Muscle of arm (tissue), 14 donors: ENCODE measurements at places on chromosomes 6 and 20. TPM values are rescaled to one million over a fixed set of nuclear protein-coding genes. Genes with fewer than 3 reads are reported as not detected.

VNN1 gene
- 0.17 TPM for polyA plus RNA-seq

RPS6KA2 gene
- polyA plus RNA-seq: 25.5 TPM

ZNF512B gene
- 22.0 TPM for polyA plus RNA-seq

VIP gene
- 18.6 TPM for polyA plus RNA-seq

KIF25 gene
- polyA plus RNA-seq: 0.76 TPM

SLC25A27 gene
- polyA plus RNA-seq: 24.7 TPM

WFDC10B gene
- polyA plus RNA-seq: not detected

CNKSR3 gene
- polyA plus RNA-seq: 18.8 TPM

CLIC5 gene
- 20.9 TPM for polyA plus RNA-seq

SLC12A5 gene
- polyA plus RNA-seq: 0.97 TPM

THBD gene
- polyA plus RNA-seq: 12.4 TPM

ZSCAN12 gene
- polyA plus RNA-seq: 5.7 TPM

SLC17A3 gene
- not detected for polyA plus RNA-seq

DNA sequence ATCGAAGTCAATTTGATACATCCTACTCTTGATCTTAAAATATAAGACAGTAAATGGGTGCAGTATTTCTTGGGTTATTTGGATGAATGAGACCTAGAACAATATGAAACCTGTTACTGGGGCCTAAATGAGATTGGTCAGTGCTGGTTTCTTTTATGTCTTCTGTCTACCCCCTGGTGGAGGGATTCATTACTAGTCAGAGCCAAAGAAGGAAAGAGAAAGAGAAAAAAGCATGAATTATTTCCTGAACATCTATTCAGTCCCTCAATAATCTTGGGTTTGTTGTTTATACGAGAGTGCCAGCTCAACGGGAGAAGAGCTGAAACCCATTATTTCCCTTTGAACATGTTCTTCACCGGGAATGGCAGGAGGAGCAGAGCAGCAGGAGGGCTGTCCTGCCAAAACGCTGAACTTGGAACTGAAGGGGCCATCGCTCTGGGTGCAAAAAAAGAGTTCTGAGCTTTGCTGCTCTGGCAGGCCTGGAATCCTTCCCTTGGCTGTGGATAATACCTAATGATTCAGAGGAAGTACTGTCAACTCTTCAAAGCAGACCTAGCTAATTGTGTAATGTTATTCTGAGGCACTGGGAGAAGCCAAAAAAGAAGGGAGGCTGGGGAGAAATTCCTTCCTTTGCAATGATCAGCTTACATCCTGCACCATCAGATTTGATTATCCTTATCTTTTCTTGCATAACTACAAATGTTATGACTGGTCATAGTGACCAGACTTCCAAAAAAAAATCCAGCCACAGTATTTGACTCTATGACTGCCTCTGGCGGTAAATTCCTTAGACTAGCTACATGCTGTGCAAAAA, 72.0 kb downstream of the BLOC1S5 start:
- peak; percentile 16 for DNase-seq

- no peak for DNase-seq
These were observed 272.3 kb downstream of the KHDRBS2 start for GRCh38 chr6:62013719-62014118.

GRCh38 chr20:21202259-21202658, 76.4 kb downstream of the KIZ start:
- DNase-seq: no peak

GRCh38 chr20:61370841-61371303, 118.8 kb downstream of the CDH4 start:
- no peak for DNase-seq

DNA sequence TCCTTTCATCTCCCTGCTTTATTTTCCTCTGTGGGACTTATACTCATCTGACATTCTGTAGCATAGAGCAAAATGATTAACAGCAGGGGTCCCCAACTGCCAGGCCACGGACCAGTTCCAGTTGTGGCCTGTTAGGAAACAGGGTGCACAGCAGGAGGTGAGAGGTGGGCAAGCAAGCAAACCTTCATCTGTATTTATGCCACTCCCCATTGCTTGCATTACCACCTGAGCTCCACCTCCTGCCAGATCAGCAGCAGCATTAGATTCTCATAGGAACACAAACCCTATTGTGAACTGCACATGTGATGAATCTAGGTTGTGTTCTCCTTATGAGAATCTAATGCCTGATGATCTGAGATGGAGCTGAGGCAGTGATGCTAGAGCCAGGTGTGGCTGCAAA, 130.5 kb upstream of the SLC24A3 start:
- DNase-seq: no peak

- no peak for DNase-seq
These were observed 52.7 kb downstream of the RPP21 start for GRCh38 chr6:30397697-30398096.

DNA sequence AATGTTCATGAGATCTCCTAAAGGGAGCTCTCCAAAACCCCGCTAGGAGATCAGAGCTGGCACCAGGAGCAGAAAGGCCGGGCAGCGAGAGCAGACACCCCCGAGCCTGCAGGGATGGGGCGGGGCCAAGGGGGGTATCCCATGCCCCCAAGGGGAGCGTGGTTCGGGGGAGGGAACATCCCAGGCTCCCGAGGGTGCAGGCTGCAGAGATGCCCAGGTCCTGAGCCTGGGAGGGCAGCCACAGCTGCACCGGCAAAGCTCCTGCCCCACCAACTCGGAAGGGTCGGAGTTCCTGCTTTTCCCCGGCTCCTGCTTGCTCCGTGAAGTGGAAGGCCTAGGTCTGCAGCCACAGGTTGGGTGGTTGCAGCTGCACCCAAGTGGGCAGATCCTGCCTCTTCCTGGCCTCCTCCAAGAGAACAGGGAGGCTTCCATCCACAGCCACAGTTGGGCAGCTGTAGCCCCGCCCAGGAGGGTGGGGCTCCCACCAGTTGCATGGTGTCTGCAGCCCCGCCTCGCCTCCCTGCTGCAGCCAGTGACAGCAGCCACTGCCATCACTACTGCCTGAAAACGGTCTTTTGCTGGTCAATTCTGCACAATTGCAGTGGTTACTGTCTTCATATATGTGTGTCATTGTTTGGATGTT, 13.4 kb upstream of the GMNN start:
- DNase-seq: no peak

DNA sequence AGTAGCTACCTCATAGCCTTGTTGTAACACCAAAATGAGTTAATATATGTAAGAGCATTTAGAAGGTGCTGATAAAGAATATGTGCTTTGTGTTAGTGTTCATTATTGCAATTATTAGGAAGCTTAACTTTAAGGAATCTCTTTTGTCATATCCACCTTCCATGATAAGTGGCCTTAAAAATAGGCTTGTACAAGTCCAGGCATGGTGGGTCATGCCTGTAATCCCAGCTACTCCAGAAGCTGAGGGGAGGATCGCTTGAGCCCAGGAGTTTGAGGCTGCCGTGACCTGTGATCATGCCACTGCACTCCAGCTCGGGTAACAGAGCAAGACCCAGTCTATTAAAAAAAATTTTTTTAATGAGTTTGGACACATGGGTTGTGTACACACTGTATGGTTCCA, 285.5 kb downstream of the ZFAND3 start:
- no peak for DNase-seq

DNA sequence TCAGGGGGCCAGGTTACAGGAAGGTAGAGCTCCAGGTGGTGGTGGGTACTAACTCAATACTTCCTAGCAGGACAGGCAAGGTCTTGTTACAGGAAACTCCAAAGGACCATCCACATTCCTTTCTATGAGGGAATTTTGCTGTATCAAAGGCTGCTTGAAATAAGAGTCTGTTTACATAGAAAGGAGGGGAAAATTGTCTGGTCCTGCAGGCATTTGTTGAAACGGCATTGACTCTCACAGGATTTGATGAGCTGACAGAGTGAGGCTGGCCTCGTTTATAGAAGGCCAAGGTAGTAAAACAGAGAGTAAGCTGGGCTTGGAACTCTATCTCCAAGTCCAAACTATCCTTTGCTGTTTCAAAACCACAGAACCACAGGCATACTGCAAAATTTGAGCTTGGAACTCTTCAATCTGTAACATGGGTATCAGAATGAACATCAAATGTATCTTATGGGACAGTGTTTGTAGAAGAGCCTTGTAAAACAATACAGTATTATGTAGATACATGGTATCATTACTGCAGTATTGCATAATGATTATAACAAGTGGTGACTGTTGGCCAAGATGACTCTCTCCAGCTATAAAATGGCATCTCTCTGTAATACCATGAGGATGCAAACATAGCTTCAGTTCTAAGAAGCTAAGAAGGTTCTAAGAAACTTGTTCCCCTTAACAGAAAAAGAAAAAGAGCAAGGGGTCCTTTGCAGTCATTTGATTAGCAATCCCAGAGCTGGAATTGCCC, 61.5 kb downstream of the TRAM2 start:
- DNase-seq: no peak

DNA sequence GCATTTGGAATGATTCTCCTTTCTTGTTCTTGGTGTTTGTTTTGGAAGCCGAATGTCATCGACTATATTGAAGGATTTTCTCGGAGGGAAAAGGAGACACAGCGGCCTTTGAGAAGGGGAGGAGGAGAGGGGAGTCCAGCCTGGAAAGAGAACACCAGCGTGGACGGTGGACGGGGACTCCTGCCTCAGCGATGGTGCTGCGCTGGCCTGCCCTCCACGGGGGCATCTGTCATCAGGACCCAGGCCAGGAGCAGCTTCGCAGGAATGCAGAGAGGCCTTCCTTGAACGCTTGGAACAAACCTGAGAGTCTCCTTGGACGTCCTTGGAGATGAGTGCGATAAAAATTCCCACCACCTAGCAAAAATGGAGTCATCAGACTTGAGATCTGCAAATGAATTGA, 8.3 kb upstream of the C6orf118 start:
- no peak for DNase-seq

DNA sequence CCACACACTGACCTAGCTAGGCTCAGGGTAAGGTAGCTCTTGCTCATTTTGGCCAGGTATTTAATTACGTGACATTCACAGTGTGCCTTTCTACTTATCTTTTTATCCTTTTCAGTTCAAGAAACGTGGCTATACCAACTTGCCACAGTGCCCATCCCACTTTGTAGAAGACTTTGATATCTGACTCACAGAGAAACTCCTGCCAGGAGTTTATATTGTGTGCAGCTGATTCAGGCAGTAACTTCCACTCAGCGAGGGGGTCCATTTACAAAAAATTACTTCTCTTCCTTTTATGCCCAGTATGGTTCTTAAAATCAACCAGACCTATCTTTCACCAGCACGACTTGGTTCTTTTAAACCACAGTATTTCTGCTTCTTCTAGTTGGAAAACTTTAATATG, 75.6 kb downstream of the PRL start:
- no peak for DNase-seq

DNA sequence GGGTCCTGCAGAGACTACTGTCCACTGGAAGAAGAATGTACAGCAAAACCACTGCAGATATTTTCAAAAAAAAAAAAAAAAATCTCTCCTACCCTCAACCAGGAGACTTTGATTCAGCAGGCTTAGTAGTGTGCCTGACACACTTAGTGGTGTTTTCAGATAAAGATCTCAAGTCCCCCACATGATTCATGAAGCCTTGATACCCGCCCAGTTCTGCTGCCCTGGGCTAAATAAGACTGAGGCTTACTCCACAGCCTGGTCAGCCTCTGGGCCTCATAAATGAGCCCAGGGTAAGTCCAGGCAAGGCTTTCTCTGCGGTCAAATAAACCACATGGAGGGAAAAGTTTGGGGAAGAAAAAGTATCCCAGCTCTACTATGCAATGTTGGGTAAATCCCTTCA, 222.1 kb upstream of the ARID1B start:
- DNase-seq: no peak

DNA sequence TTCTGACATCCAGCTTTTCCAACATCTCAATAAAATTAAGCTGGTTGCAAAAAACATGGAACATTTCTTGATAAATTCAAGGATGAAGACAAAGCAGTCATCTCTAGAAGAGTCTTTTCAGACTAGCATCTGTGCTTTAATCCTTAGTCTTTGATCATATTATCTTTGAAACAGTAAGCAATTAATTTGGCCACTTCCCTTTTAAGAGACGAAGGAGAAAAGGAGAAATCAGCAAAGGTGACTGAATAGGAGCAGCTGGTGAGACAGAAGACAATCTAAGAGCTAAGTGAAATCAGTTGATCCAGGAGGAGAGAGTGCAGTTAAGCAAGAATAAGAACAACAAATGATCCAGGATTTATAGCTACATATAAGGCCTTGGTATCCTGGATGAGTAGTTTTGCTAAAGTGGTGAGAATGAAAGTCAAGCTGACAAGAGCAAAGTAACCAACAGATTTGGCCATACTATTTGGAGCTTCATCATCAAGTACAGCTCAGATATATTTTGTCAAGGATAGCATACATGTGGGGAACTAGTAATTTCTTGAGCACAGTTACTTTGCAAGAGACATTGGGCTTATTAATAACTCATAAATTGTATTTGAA, 215.5 kb downstream of the ADGB start:
- DNase-seq: no peak

DNA sequence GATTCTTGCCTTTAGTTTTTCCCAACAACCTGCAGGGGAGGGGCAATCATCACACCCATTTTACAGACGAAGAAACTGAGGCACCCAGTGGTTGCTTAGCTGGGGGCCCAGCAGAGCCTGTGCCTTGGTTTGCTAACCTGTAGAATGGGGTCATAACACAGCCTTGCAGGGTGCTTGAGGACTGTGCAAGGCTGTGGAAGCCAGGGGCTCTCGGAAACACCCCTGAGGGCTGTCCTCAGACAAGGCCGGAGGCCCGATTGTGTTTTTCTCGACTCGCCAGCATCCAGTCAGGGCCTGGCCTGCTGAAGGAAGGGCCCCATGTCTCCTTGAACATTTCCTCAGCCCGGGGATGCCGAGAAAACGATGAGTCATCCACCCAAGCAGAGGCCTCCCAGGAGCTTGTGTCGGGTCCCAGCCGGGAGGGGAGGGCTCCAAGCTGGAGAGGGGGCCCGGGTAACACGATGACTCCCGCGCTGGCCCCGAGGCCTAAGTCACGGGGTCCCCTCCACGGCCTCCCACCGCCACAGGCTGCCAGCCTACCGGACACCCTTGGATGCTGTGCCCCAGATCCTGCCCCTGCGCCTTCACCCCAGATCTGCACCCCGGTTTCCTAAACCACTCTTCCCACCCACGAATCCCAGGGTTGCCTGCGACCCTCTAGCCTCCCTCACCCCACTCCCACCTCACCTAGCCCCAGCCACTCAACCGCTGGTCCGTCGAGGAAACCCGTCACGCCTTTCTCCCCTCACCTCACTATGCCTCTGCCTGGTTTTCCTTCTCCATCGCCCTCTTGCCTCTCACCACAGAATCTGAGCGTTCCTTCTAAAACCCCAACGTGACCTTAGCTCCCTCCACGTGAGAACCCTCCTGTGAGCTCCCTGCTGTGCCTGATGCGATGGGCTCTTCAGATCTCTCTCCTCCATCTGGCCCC, 10.6 kb downstream of the NOL4L start:
- no peak for DNase-seq
